ENCODE measurements at places on chromosomes 16 and 17.
A peak's percentile ranks its signal among the peaks of the same experiment; 100 is the strongest.

DNA sequence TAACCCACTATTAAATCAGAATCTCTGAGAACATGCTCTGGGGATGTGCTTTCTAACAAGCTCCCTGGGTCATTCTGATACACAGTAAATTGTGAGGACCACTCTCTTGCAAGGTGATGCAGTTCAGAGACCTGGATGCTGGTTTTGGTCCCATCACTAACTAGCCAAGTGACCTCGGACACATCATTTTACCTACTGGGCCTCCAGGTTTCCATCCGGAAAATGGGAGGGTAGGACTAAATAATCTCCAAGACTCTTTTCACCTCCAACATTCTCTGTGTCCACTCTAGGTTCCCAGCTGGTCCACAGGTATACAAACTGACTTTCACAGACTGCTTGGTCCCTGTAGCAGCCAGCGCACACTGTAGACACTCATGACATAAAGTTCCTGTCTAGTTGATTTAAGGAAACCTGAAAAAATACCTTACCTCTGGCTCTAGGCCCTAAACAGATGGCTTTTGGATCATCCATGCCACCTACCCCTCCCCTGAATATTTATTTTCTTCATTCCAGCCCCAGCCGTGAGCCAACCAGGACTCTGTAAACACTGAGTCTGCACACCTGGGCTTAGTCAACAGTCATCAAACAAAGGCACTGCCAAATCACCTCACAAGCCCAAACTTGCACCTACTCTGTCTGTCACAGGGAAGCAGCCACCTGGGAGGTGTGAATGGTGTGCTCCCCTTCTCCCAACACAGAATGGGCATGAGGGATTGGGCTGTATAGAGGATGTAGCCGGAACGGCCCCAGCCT, 51.3 kb upstream of the MRPS23 start:
- no peak for DNase-seq

- no peak for DNase-seq
These were observed 54.3 kb upstream of the MED13 start for GRCh38 chr17:62119373-62119772.

DNA sequence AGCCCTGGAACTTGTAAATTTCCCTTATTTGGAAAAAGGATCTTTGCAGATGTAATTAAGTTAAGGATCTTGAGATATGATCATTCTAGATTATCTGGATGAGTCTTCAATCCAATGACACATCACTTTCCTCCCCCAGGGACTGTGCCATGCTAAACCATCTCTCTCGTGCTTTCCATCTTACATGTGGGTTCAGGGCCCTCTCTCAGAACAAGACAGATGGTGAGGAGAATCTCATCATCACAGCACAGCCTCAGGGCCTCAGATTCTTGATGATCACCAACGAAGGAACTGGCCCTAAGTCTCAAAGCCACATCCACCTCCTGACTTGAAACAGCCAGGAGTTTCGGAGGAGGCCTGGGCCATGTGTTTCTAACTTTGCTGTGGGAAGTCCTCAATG, 78.7 kb downstream of the LITAF start:
- DNase-seq = no peak

DNA sequence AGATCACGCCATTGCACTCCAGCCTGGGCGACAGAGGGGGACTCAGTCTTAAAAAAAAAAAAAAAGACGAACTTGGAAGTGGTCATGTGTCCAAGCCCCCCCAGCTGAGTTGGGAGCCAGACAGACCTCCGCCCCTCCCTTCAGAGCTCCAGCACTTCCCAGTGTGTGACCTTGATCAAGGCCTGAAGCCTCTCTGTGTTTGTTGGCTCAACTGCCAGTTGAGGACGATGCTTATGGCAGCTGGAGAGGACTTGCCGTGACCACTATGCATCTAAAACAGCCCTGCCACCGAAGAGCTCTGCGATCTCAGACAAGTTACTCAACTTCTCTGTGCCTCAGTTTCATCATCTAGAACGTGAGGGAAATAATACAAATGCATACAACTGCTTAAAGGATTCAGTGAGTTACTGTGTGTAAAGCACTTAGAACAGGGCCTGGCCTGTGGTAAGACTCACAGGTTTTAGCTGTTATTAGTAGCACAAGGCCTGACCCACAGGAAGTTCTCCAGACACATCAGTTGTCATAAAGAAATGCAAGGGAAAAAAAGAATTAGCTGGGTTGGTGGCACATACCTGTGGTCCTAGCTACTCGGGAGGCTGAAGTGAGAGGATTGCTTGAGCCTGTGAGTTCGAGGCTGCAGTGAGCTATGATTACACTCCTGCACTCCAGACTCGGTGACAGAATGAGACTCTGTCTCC, 7.0 kb upstream of the IL27 start:
- DNase-seq = no peak

DNA sequence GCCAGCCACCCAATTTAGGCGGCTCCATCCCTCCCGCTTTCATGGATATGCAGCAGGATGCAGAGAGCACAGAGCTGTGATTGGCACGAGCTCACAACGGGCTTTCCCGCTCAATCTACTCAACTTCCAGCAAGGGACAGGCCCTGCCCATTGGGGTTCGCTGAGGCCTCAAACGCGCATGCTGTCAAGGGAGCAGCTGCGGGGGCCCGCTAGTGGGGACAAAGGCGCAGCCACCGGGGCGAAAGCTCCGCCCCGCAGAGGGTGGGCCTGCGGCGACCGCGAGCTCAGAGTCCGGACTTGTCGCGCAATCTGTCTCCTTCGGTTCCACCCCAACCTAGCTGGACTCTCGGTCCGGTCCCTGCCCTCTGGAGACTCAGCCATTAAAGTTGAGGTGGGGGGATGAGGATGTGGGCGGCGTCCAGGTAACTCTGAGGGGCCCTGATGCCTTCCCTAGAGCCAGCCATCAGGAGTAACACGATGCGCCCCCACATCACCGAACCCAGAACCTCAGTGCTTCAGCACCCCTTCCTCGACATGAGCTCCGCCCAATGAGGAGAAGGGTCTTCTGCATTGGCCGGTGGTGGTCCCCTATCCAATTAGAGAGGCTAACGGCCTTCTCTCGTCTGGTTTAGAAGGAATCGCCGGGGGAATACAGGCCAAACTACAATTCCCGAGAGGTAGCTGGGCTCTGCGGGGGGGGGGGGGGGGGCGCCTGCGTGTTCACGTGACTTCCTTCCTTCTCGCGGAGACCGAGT, 489 bp upstream of the NFATC3 start:
- peak; percentile 89 for DNase-seq

DNA sequence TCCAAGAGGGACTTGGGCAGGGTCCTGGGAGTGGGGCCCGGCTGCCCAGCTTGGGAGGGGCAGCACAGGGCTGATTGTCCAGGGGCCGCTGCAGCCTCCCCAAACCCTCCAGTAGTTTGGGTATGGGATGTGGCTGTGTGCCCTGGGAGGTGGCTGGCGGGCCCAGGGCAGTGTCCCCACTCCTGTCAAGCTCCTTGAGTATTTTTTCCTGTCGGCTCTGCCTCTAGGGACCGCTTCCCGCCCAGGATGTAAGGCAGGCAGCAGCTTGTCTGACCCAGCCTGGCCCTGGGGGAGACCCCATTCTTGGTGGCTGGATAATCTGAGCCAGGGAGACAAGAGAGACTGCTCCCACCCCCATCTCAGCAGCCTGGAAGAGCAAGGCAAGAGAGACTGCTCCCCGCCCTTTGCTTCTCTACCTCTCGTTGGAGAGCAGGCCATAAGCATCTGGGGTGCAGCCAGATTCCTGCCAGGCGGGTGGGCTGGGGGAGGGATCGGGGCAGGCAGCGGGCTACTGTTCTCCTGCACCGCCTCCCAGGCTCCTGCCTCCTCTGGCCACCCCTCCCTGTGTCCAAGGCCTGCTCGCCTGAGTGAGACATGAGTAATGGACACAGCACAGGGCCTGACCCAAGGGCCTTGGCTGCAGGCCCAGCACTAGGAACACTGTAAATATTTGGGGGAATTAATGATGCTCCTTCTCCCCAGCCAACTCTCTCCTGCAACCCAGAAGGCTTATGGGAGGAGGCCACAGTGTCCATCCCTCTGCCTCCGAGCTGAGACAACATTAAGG, 18.4 kb upstream of the ITGA3 start:
- no peak for DNase-seq

GRCh38 chr17:29177871-29178749, 2.1 kb downstream of the MYO18A start:
- no peak for DNase-seq

- DNase-seq = no peak
These were observed 725 bp upstream of the CASC3 start for GRCh38 chr17:40139566-40140058.

DNA sequence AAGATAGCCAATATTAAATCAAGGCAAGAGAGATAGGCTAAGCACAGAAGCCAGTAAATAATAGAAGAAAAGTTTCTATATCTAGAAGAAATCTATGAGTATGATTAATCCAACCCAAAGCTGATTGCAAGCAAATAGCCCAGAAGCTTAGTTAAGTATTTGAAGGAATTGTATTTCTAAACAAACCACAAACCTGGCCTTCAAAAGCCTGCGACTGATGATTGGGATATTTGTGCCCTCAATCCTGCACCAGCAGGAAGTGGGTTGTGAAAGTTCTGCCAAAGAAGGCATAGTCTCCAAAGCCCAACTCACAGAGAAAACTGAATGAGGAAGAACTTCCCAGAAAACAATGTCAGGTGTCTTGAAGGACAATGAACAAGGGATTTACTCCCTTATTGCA, 114.5 kb upstream of the C17orf78 start:
- DNase-seq = no peak

DNA sequence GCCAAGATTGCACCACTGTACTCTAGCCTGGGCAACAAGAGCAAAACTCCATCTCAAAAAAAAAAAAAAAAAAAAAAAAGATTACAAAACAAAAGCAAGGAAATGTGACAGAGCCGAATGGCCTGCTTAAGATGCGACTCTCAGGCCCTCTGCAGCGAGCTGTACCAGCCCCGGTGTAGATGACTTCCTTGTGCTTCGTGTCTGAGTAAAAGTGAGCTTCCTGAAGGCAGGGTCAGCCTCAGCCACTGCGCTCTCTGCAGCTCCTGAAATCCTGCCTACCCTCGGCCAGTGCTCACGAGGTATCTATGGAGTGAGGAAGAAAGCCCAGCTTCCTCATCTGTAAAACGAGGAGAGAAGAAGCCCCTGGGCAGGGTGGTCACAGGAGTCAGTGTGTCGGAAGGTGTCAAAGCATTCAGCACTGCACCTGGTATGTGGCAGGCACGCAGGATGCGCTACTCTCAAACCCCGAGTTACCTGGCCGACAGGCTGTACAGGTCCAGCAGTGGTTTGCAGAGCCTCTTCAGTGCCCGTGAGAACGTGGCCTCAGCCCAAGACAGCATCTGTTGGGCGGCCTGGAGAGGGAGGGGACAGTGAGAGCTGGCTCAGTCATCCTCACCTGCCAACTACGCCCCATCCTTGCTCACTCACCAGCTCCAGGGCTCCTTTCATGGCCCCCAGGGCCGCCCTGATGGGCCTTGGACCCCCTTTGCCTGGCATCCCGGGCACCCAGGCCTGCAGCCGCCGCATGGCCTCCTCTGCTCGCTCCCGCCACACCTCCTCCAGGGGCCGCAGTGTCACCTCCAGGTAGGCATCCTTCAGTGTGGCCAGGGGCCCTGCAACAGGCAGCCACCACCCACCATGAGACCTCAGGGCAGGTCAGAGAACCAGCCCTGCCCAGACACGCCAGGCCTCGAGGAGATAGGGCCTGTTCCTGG, 44.6 kb downstream of the RMI2 start:
- no peak for DNase-seq

DNA sequence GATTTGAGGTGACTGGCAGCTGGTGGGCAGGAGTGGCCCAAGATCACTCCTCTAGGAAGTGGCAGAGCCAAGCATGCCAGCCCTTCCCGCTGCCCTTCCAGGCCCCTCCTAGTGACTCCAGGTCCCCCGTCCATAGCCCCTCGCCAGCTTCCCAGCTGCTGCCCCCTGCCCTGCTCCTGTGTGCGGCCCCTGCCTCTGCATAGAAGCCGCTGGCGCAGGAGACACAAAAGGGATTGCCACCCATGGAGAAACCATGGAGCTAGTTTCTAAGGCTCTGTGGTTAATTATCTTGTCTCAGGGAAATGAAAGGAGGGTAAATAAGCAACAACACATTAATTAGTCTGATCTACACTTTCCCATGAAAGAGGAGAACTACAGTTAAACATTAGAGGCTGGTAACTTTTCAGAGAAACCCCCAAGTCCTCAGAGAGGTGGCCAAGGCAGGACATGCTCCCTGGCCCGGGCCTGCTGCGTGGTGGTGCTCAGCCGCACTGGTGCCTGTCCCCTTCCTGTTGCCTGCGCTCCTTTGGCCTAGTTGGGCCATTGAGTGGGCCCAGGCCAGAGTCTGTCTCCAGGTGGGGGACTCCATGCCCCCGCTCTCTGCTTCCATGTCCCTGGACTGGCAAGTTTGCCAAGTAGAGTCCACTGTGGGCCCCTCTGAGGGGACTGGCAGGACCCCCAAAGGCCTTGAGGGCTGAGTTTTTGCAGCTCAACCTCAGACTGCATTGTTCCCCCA, 65.2 kb downstream of the PRMT7 start:
- no peak for DNase-seq

- DNase-seq = no peak
These were observed 28.8 kb upstream of the RMI2 start for GRCh38 chr16:11316331-11317015.

- no peak for DNase-seq
These were observed 17.4 kb downstream of the CA4 start for GRCh38 chr17:60167065-60167741.

- peak; percentile 86 for DNase-seq
These were observed 44.6 kb upstream of the LCMT1 start for GRCh38 chr16:25066747-25067631.

DNA sequence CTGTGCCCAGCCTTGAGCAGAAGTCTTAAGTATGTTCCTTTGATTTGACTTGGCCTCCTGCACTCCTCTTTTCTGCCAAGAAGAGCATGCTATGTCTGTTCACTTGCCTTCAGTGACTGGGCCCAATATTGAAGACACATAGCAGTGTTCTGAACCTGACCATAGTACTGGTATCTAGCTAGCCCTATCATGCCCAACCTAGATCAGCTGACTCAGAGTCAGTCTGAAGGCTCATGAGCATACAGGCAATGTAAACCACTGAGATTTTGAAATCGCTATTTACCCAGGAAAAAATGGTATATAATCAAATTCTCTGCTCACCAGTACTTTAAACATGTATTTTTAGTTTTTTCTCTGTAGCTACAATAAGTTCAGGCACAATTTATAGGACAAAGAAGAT, 129.4 kb downstream of the TANC2 start:
- DNase-seq = no peak

DNA sequence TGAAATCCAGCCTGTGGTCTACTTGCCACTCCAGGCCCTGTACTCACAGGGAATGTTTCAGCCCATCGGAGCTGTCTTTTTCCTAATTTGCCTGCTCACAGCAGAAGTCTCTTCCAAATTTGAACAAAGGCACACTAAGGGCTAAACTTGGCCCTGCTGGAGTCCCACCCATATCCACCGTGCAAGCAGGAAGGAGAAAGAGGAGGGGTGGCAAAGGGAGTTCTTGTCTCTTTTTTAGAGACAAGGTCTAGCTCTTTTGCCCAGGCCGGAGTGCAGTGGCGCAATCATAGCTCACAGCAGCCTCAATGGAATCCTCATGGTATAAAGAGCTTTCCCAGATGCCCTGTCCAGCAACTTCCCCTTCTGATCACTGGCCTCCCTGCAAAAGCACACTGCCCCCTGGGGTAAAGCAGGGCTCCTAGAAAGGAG, 2.7 kb upstream of the PRM1 start:
- no peak for DNase-seq

- DNase-seq = no peak
These were observed 2.1 kb downstream of the DHRS11 start for GRCh38 chr17:36593656-36594316.
